Islet precursor cell (in vitro differentiated cells): ENCODE measurements at places on chromosomes 6 and 20.

DNA sequence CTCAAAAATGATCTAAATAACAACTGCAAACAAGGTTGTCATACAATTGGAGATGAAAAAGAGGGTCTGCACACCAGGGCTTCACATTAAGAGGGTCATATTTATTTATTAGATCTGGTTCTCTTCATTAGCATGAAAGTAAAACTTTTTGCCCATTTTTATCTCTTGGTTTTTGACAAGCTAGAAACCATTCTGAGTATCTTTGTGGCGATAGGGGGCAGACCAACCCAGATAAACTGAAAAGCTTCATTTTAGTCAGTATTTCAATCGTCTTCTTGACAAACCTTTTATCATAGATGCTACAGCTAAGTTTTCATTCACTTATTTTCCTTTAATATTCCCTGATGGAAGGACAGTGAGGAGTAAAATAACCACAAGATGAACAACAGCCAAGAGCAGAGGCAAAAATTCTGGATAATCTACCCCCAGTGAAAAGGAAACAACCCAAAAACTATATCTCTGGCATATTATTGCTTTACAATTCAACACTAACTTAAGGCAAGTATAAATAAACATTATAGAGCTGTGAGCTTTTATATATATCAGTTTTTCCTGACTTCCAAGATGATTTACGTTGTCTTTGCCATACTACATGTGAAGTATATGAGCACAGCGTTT is 45.2 kb downstream of the THEMIS start:
- DNase-seq, result no peak

DNA sequence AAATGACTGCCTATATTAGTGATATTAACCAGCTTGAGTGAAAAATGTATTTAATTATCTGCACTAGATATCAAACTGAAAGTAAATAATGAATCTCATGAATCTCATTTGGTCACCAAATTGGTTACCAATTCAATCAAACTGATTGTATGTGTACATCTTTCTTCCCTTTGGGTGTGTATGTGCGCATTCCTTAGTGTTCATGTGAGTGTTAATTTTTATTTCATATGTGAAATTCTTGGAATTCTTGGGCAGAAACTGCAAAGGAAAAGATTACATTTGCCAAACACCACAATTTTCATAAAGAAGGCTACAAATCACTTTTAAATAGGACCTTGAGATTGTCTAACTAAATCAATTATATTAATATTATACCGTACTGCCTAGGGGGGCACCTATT is 648.4 kb upstream of the MARCKS start:
- no peak for DNase-seq

DNA sequence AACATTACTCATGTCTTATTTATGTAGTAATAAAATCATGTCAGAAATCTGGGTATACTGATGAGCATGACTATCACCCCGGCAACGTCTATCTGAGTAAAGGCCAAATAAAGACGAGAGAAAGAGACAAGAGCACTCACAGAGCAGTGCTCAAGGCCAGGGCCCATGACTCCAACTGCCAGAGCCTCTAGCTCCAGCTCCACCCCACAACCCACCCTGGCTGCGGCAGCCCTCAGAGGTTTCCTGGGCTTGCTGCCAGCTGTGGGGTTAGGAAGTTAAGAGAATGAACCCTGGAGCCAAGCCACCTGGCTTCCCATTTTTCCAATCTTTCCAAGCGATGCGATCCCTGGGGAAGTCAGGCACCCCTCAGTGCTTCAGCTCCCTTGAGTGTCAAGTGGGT is 92.0 kb upstream of the PAX1 start:
- DNase-seq, result no peak

DNA sequence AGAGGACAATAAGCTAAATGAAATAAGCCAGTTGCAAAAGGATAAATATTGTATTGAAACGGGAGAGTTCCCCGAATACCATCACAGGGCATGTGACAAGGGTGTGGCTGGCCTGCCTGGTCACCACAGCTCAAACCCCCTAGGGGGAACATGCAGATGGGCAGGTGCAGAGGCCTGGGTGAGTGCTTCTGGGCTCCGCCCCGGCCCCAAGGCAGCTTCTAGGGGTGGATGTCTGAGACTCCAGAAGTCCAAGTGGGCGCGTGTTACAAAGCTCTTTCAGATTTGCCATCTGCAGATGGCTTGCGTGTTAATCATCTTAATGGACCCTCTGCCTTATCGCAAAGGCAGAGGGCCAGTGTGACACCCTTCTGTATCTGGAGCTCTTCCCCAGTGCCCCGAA is 559.2 kb upstream of the IMPG1 start:
- DNase-seq, result no peak

- peak; percentile 85 for DNase-seq
Observed at GRCh38 chr20:36632487-36633284, 13.3 kb downstream of the SLA2 start.

DNA sequence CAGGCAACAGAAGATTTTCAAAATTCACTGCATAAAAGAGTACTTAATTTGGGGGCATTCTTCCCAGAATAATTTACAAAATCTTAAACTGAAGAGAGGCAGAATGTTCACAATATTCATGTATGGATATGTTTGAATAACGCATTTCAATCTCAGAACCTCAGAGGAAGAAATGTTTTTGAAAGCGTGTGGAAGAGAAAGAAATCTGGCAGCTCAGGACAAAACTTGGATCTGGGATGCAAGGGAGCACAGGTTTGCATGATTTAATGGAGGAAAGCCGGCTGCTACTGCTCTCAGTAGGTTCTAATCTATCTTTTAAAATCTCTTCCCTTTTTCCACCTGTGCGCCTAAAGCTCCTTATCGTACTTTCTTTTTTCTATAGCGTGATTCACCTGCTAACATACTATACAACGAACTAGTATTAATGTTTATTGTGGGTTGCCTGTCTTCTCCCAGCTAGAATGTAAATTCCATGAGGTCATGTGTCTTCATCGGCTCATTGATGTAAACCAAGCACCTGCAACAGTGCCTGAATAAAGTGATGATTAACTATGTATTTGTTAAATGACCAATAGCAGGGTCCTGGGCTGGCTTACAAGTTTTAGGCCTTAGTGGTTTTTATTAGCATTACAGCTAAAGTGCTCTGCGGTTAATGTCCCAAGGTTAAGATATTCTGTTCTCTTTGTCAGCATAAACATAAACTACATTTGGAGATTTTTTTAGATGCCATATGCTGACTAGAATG is 15.3 kb downstream of the PRL start:
- no peak for DNase-seq

GRCh38 chr20:49892260-49892659 is 23.1 kb downstream of the SPATA2 start:
- DNase-seq, result no peak

- no peak for DNase-seq
Observed at GRCh38 chr20:35954907-35955251, 577 bp upstream of the SCAND1 start.

GRCh38 chr6:11975353-11975977 is 36.6 kb upstream of the HIVEP1 start:
- no peak for DNase-seq

DNA sequence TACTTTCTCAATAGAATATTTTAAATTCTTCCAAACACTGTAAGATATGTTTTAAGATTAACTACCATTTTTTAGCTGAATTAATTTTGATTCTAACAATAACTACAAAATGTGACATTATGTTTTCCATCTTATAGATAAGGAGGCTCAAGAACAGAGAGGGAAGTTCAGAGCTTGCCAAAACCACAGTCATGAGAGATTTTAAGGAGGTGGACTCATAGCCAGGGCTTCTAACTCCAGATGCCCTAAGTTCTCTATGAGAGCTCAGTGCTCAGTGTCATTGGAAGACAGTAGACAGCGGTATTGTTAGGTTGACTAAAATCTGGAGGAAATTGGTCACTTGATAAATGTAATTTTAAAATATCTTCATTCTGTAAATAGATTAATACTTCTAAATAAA is 144.2 kb downstream of the PACRG start:
- no peak for DNase-seq

DNA sequence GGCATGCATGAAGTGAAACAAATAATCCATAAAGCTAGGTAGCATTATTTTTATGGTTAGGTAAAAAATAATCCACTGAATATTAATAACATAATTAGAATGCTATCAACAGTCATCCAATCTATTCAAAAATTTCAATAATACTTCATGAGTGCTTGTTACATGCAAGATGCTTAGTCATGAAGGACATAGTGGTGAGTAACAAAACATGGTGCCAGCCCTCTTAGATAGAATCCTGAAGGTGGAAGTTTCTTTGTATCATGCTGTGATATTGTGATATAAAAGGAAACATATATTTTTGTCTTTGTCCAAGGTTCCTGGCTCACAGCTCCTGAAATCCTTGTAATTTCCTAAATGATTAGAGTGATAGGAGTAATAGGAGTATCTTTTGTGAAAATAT is 14.9 kb downstream of the RCAN2 start:
- DNase-seq, result no peak

- DNase-seq, result no peak
Observed at GRCh38 chr6:73569121-73569520, 48.3 kb upstream of the EEF1A1 start.

- no peak for DNase-seq
Observed at GRCh38 chr20:41664584-41664983, 46.4 kb upstream of the CHD6 start.

GRCh38 chr6:57252975-57253374 is 30.9 kb upstream of the RAB23 start:
- DNase-seq, result no peak

GRCh38 chr6:50848989-50849795 is 30.5 kb downstream of the TFAP2B start:
- DNase-seq, result no peak

DNA sequence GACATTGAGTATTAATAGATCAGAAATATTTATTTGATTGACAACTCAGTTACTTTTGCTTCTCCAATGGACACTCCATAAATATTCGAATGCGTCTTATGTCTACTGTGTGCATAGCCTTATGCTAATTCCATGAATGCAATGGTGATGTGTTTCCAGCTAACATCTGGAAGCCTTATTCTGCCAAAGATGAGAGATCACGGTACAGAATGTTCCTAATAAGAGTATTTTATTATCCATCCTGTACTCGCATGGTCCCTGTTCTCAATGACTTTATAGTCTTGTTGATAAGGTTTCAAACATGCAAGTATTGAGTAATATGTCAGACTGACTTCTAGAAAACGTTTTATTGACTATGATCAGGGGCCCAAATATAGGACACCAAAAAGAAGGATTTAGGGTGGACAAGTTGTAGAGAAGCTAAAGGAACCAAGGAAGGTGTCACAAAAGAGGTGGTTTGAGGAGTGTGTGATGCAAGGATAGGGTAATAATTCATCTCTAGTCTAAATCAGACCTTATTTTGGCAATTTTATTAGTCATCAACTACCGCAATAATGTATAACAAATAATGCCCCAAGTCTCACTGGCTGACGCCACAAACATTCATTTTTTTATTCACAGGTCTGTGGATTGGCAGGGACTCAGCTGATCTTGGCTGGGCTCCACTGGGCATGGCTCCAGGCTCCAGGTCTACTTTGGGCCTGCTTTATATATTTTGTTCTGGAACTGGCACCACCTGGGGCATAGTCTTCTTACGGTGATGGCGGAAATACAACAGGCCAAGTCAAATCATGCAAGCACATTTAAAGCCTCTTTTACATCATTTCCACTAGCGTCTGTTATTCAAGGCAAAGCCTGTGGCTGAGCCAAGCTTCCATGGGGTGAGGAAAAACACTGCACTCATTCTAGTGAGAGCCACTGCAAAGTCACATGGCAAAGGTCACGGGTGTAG is 24.5 kb upstream of the CD83 start:
- no peak for DNase-seq

GRCh38 chr20:19767070-19767469 is 9.0 kb downstream of the RIN2 start:
- peak; percentile 93 for DNase-seq

GRCh38 chr6:112320561-112321318 is 26.4 kb upstream of the RFPL4B start:
- no peak for DNase-seq

- peak; percentile 58 for DNase-seq
Observed at GRCh38 chr20:58854638-58855471, 2.3 kb downstream of the GNAS start.

GRCh38 chr6:99362678-99363268 is 13.3 kb upstream of the FAXC start:
- DNase-seq, result no peak

- DNase-seq, result peak; percentile 76
Observed at GRCh38 chr6:17865243-17865642, 122.2 kb downstream of the KIF13A start.

DNA sequence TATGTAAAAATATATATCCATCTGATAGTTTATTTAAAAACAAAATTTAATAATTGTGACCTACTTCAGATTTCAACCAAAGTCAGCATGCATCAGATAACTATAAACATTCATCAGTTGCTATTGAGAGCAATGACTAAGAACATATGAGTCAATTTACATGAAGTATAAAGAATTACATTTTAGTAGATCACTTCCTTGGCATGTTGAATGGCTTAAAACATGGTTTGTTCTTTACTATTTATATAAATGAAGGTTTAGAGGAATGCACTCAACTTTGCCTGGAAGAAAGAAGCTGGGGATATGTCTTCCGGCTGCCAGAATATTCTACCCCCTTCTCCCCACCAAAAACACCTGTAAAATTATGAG is 6.4 kb upstream of the FAM217A start:
- no peak for DNase-seq

DNA sequence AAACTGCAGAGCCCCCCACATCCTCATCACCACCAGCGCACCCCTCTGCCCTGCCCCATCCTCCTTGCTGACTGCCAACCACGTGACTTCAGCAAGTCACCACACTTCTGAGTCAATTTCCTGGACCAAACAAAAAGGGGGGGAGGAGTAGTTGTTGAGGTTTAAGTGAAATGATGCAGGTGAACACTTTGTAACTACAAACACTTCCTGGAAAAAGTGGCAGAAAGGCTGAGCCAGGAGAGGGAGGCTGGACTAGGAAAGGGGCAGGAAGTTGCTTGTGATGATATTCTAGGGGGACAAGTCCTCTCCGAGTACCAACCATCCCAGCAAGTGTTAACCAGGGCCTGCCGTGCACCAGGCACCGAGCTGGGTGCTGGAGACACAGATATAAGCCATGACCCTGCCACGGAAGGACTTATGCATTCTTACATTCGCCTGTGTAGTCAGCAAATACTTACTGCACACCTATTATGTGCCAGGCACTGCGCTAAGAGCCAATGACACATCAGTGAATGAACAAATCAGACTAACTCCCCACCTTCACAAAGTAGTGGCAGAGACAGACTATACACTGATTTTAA is 67.3 kb downstream of the PREX1 start:
- DNase-seq, result no peak

- DNase-seq, result no peak
Observed at GRCh38 chr6:156767603-156768467, 9.3 kb upstream of the ARID1B start.

- DNase-seq, result no peak
Observed at GRCh38 chr6:85390105-85390728, 59.7 kb upstream of the NT5E start.

DNA sequence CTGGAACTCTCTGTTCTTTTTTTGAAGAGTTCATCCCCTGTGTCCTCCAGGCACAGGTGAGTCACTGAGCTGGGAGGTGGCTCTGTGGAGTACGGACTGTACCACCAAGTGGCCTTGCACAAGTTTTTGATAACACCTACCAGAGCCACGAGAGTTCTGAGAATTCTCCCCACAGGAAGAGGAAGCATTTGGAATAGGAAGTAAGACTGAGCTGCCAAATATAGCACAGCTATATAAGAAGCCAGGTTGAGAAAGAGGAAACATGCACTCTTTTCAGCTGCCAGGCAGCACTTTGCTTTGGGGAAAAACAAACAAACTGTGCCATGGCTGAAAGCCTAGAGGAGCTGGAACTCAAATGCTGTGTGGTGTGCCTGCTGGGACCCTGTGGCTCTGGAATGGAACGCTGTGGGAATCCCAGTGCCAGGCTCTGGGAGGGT is 70.8 kb upstream of the RIPOR2 start:
- DNase-seq, result peak; percentile 59
